Activated T-helper 2 cell treated with anti-CD3 and anti-CD28 coated beads, Interferon-gamma antibody, Interleukin-2, Interleukin-4, amounts not matched to agents 10 μg/mL and 5 μg/mL and 100 μg/mL, durations not matched to agents 14 hours and 24 hours and 36 hours (primary cell): ENCODE measurements at places on chromosomes 12 and 14. TPM values are rescaled to one million over a fixed set of nuclear protein-coding genes. Genes with fewer than 3 reads are reported as not detected.
A peak's percentile ranks its signal among the peaks of the same experiment; 100 is the strongest.

DNA sequence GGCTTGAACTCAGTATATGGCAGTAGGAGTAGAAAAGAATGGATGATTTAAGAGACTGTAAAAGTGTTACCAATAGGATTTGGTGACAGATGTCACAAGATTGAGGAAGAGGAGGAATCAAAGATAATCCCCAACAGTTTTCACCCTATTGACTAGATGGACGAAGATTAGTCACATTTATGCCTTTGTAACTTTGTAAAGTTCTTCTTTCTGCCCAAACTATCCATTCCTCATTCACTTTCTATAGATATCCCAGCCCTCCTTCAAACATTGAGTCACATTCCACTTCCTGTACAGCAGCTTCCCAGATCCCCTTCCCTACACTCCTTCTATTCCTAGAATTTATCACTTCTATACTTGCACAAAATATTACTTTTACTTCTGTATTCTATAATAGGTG is 207.9 kb downstream of the BTG1 start:
- no peak overlapping the region for H3K27ac ChIP-seq
- no peak overlapping the region for H3K4me3 ChIP-seq
- H3K27me3 ChIP-seq = no peaks in the 10 kb centered on the region
- no peak for DNase-seq
- no peaks in the 10 kb centered on the region for H3K36me3 ChIP-seq

- H3K4me1 ChIP-seq = no peaks in the 10 kb centered on the region
- no peak overlapping the region for H3K4me3 ChIP-seq
These were observed 513.4 kb downstream of the GLT1D1 start for GRCh38 chr12:129366656-129367055.

DNA sequence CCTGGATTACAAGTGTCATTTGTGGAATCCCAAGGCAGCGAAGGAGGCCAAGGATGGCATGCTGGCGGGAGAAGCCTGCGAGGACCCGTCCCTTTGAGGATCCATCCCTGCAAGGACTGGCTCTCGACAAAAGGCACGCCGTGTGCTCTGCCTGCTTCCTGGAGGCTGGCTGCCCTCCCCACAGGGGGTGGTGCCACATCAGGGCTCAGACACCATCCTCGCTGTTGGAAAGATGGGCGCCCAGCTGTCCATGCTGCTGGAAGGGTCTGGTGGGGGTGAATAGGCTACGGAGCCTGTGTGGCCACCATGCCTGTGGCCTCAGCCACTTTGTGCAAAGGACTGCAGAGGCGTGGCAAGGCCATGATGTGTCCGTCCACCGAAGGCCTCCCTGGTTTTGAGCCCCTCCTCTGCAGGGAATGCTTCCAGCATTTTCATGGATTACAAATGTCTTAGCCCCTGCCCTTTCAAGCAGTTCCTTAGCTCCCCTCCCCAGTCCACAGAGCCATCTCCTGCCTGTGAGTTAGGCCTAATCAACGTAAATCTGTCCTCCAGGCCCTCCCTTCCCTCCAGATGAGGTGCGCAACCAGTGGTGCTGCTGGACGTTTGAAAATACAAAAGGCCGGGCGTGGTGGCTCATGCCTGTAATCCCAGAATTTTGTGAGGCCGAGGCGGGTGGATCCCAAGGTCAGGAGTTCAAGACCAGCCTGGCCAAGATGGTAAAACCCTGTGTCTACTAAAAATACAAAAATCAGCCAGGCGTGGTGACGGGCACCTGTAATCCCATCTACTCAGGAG is 22.1 kb downstream of the ZBTB42 start:
- H3K27ac ChIP-seq = no peak overlapping the region
- H3K27me3 ChIP-seq = peaks cover 29% of the 10 kb centered on the region
- H3K4me3 ChIP-seq = no peak overlapping the region
- DNase-seq = no peak
- H3K36me3 ChIP-seq = peaks cover 5% of the 10 kb centered on the region

DNA sequence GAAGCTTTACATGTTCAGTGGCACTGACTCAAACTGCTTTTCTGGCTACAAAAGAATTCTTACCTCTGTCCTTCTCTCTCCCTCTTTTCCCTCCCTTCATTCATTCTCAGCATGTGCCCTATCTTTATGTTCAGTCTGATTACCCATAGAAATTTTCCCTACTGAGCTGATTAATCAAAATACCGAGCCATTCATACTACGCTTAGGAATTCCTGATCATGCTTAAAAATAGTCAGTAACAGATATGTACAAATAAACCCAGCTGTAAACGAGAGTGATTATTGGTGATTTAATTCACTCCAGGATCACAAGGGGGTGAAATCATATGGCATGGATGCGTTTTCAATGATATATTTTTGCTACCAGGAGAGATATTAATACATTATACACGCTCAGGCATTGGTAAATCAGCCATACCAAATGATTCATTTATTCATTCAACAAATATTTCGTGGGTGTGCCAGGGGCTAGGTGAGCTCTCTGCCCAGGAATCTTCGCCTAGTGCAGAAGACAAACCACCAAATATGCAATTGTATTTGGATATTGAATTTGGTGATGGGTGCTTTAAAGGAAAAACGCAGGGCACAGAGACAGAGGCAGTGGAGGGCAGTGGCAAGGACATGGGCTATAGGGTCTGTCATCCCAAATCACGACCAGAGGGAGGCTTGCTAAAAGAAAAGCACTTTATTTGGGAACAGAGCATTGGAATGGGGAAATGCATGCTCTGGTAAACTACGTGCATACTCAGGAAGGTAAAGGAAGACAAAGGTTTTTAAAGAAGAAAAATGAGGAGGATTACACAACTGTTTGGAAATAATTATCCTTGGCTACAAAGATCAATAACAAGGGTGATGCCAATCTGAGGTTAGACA is 13.9 kb upstream of the VRK1 start:
- peaks cover 18% of the 10 kb centered on the region for H3K27me3 ChIP-seq
- no peak overlapping the region for H3K27ac ChIP-seq
- H3K4me3 ChIP-seq = no peak overlapping the region
- H3K36me3 ChIP-seq = no peaks in the 10 kb centered on the region

GRCh38 chr14:21414137-21414631 is 30.4 kb upstream of the SUPT16H start:
- peak overlapping the region; percentile 91 for H3K27ac ChIP-seq
- no peak overlapping the region for H3K4me3 ChIP-seq
- peaks cover 76% of the 10 kb centered on the region for H3K36me3 ChIP-seq
- no peak for DNase-seq

DNA sequence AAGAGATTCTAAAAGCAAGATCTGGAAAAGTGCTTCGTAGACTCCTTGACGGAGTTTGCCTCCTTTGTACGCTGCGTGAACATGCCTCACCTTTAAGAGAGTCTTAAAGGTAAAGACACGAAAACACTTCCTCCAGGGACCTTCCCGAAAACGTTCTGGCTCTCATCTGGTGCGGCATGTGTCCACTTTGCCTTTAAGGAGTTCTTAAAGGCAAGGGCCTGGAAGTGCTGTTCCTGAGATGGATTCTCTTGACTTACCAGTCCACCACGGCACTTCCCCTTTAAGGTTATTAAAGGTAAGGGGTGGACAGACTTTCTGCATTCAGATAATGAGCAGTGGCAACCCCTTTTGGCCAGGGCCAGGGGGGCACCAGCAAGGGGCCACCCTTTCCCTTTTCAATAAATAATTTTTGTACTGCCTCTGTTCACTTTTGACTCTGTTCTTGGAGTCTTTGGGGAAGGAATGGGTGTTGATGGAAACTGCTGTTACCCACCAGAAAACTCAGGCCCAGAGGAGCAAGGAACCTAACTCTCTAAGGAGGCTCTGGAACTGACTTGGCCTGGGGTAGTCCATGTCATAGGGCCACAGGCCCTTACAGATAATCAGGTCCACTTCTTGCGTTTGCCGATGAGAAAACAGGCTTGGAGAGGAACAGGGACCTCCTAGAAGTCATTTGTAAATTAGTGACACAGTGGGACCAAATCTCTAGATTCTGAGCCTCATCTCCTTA is 4.4 kb downstream of the REM2 start:
- H3K4me3 ChIP-seq = peak overlapping the region; percentile 80
- H3K4me1 ChIP-seq = peaks cover 26% of the 10 kb centered on the region
- DNase-seq = peak; percentile 27
- H3K27ac ChIP-seq = peak overlapping the region; percentile 72
- no peaks in the 10 kb centered on the region for H3K36me3 ChIP-seq

Gene TAS2R30
- total RNA-seq = 2.9 and 3.6 TPM in 2 replicates

Gene CCNK
- 77.8 and 80.4 TPM in 2 replicates for total RNA-seq

Gene PPM1H
- total RNA-seq = 0.11 TPM in 1 of 2 replicates, not detected in the other

Gene TAPBPL
- total RNA-seq = 30.9 and 37.4 TPM in 2 replicates

Gene SLC6A15
- total RNA-seq = not detected in 2 replicates

Gene KRT77
- not detected in 2 replicates for total RNA-seq

Gene PRKAB1
- 26.8 and 28.2 TPM in 2 replicates for total RNA-seq
